Mammary epithelial cell (primary cell): ENCODE measurements at places on chromosomes 11 and 22.

GRCh38 chr11:124831897-124832296 lies 31.7 kb upstream of the MSANTD2 start:
- no peak for DNase-seq

DNA sequence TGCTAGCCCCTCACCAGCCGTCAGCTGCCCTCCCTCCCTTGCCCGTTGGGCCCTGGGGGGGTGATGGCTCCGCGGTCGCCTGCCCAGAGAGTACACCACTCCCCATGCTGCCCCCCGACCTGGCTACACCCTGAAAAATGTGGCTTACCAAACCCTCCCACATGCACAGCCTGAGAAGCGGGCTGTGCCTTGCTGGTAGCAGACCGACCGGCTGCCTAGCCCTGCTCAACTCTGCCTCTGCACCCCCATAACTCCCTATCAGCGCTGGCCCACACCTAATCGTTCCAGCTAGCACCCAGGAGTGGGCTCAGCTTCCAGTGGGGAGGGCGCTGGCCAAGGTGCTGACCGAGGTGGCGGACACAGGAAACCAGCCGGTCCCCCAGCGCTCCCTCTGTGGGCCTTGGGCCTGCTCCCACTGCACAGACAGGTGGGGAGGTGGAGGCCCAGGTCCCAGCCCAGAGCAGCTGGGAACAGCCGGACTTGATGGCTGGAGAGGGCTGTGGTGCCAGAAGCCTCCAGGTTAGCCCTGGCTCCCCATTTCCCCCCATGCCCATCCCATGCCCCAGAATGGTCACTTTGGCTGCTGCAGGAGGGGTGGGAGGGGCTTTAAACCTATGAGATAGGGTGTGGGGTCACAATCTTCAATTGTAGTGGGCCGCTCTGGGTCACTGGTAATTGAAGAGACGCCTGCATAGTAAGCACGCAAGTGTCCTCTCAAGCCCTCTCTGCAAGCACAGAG lies 32.1 kb upstream of the PRODH start:
- no peak for DNase-seq

GRCh38 chr22:41267958-41268357 lies 18.0 kb downstream of the RANGAP1 start:
- DNase-seq = no peak

DNA sequence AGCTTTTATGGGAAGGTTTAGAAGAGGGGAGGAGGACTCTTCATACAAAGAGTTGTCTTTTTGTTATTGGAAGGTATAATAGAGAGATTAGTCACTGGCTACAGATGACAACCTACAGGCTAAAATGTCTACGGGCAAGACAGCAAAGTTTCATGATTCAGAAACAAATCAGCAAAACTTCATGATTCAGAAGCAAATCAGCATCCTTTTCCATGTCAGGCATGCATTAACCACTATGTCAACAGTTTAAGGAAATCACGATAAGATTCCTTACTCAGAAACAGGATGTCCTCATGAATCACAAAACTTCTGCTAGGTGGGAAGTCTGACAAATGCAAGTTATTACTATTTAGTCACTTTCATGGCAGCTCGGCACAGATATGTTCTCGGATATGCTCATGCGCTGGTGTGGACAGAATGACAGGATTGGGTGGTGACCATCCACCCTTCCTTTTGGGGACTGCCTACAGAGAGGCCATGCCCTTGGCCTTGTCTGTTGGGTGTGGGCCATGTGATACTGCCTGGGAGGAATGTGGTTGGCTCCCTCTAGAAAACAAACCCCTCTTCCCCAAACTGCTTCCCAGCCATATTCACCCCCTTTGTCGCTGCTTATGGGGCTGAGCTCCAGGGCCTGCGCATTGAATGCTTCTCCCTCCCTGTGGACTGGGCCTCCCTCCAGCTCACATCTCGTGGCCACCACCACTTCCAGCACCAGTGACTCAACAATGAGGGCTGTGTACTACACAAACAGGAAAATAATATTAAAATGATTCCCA lies 10.1 kb downstream of the C11orf91 start:
- DNase-seq = peak; percentile 99

DNA sequence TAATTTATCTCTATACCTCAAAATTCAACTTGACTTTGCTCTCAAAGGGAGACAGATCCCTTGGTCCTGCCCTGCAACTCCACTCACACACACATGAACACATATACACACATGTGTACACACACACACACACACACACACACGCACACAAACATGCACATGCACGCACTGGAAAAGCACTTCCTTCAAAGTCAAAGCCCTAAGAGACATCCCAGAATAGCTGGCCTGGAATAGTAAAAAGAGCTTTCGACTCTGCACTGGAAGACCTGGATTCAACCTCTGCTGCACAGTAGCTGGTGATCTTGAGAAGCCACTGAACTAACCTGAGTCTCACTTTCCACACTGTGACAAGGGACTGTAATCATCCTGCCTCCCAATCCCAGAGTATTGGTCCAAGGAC lies 26.8 kb downstream of the TENM4 start:
- no peak for DNase-seq

- no peak for DNase-seq
Measured at GRCh38 chr11:105592035-105592434, 17.8 kb upstream of the GRIA4 start.

DNA sequence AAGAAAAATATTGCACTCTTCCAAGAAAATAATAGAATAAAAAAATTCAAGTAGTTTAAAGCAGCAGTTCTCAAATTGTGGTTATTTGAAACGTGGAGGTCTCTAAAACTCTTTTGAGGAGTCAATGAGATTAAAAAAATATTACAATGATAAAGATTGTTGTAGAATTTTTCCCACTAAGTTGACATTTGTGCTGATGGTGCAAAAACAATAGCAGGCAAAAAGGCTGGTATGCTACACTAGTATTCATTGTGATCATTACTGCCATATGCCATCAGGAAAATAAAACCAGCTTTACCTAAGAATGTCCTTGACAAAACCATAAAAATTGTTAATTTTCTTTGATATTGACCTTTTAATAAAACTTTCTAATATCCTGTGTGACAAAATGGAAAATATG lies 505.2 kb upstream of the ANO5 start:
- no peak for DNase-seq

- no peak for DNase-seq
Measured at GRCh38 chr22:24067587-24068376, 56.7 kb downstream of the CABIN1 start.

GRCh38 chr11:2519862-2520735 lies 75.3 kb downstream of the KCNQ1 start:
- DNase-seq = no peak

- DNase-seq = peak; percentile 65
Measured at GRCh38 chr11:6703247-6704063, 20.3 kb upstream of the MRPL17 start.

DNA sequence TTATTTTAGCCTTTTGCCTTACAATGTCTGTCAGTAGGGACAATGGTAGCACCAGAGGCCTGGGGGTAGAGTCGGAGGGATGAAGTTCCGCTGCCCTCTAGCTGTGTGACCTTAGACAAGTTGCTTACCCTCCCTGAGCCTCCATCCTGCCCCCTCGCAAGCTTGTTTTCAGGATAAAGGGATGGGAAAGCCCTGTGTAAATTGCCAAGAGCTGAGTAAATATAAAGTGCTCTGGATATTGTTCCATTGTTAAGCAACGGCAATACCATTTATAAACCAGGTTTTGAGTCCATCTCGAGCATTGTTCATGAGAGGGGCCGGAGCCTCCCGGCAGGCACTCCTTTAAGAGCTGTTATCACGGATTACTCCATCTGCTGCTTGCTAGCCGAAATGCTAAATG lies 72.9 kb downstream of the ZBTB16 start:
- no peak for DNase-seq

DNA sequence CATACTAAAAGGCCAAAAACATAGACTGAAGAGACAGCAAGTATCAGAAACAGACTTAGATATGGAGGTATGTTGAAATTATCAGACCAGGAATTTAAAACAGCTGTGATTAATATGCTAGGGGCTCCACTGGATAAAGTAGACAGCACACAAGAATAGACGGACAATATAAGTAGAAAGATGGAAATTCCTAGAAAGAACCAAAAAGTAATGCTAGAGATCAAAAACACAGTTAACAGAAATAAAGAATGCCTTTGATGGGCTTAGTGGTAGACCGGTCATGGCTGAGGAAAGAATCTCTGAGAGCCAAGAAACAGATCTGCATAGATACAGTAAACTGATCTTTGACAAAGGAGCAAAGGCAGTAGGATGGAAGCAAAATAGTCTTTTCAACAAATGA lies 250.2 kb downstream of the SWAP70 start:
- no peak for DNase-seq

DNA sequence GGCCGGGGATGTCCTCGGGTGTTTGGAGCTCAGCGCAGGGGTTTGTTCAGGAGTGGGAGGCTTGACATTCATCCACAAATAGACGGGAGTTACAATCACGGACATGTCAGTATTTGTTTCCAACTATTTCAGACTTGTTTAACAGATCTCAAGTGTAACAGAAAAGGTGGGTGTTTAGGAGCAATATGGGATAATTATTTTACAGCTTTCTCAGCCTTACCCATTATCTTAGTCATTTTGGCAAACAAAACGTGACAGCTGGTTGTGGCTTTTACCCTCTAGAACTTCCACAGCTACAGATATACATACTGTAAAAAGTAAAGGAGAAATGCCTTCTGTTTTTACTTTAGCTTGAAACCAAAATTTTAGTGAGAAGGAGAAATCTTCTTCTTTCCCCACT lies 178.7 kb upstream of the TMEM45B start:
- peak; percentile 87 for DNase-seq

DNA sequence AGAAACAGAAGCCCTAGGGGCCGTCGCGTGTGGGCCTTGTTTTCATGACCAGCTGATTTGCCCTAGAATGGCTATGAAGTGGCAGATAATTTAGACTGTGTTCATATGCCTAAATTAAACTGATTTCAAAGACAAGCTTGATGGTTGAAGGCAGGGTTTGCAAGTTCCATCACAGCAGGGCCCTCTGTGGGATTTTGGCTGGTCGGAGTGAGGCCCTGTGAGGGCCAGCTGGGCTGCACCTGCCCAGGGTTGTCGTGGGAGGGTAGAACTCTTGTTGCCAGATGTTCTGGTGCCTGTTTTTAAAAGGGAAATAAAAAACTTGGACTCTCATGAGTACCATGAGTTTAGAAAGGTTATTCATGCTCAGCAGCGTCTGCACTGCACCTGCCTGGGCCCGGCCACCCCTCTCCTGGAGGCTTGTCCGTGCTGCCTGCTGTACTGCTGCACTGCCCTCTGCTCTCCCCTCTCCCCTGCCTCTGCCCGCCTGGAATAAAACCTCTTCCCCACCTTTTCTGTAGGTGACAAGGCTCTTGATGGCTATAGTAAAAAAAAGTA lies 44.1 kb downstream of the AP2A2 start:
- DNase-seq = no peak

DNA sequence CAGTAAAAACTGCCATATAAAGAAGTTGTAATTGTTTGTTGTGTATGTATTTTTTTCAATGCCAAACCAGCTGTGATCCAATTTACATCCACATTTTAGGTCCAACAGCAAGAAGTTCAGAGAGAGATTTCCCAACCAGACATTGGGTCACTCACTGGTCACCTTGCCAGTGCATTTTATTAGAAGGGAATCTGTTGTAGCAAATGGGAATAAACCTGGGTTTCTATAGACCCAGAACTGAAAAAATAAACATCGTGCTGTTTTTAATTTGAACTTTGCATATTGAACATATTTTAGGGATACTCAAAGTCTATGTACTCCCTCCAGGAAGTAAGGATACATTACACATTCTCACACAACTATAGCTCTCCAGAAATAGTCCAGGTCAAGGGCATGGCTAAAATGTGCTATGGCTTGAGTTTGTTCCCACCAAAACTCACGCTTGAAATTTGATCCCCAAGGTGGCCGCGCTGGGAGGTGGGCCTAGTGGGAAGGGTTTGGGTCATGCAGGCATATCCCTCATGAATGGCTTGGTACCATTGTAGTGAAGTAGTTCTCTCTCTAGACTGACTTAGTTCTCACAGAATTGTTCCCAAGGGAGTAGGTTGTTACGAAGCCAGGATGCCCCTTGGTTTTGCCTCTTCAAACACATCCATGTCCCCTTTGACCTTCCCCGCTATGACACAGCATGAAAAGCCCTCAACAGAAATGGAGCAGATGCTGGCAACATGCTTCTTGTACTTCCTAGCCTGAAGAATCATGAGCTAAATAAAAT lies 90.9 kb downstream of the RRAS2 start:
- DNase-seq = no peak

GRCh38 chr22:17845790-17846189 lies 71.5 kb upstream of the BID start:
- no peak for DNase-seq
